Stimulated activated CD8-positive, alpha-beta memory T cell treated with anti-CD3 and anti-CD28 coated beads, Interleukin-15, amount 100 ng/mL, for 1 hour (primary cell): ENCODE measurements at places on chromosomes 16 and 17.

GRCh38 chr17:81101614-81102306, 63.5 kb upstream of the PVALEF start:
- DNase-seq = peak; percentile 72

DNA sequence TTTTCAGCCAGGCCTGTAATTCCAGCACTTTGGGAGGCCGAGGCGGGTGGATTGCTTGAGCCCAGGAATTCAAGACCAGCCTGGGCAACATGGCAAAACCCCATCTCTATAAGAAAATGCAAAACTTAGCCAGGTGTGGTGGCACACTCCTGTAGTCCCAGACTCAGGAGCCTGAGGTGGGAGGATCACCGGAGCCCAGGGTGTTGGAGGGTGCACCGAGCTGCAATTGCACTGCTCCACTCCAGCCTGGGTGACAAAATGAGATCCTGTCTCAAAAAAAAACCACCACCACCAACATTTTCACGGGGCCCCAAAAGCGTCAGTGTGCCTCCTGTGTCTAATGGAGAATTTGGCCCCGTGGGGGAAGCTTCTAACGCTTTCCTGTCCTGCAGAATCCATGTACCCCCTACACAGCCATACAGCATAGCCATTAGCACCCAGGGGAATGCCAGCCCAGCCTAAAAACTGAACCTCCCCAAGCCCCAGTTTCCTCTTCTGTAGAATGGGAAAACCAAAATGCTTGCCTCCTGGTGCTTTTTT, 22.2 kb upstream of the MAP3K14 start:
- DNase-seq = no peak

- DNase-seq = no peak
These were observed 18.6 kb downstream of the COG7 start for GRCh38 chr16:23434380-23434779.

DNA sequence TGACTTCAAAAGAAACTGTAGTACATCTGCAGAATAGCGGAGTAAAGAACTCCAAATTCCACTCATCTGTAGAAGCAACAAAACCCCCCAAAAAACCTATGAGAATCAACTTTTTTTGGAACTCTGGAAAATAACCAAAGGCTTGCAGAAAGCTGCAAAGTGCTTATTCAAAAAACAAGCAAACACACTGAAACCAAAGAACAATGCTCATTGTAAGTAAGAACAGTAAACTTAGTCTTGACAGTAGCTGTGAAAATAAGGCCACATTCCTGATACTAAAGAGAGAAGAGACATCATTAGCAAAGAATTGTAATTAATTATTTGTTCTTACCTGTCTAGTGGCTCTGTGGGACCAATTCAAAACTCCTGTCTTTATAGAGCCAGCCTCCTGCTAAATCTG, 534.3 kb upstream of the C16orf82 start:
- DNase-seq = no peak

DNA sequence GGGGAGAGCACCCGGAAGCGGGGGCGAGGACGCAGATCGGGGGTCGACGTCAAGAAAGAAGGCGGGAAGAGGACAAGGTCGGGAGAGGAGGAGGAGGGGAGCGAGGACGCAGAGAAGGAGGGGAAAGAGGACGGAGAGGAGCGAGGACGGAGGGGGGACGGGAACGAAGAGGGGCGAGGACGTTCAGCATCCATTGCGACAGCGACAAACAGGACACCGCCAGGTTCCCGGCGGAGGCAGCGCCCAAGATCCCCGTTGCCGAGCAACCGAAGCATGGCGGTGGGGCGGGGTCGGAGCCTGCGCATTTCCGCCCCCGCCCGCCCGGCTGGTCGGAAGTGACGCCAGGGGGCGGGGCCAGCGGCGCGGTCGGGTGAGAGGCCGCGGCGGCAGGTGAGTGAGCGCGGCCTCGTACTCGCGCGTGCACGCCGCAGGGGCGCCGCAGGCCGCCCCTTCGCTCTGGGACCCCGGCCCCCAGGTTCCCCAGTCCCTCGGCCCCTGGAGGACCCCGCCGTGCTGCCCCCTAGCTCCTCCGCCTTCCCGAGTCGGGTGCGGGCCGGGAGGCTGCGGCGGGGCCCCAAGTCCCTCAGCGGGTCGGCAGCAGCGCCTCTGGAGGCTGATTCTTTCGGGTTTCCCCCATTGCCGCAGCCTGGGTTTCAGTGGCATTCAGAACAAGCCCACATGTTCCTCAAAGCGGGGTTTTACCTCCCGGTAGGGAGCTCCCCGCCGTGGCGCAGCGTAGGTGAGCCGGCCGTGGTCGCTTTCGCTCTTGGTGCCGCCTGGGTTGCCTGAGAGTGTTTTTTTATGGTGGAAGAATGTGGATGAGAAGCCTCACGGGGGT, at the start of gene FAM234A:
Gene FAM234A (plus strand): TSS at position 354 of the 838 bp plus-strand sequence. CDS start 19,593 bp downstream, outside the sequence.
- DNase-seq = peak; percentile 82

- no peak for DNase-seq
These were observed 78.8 kb upstream of the CRHR1 start for GRCh38 chr17:45705123-45706009.

DNA sequence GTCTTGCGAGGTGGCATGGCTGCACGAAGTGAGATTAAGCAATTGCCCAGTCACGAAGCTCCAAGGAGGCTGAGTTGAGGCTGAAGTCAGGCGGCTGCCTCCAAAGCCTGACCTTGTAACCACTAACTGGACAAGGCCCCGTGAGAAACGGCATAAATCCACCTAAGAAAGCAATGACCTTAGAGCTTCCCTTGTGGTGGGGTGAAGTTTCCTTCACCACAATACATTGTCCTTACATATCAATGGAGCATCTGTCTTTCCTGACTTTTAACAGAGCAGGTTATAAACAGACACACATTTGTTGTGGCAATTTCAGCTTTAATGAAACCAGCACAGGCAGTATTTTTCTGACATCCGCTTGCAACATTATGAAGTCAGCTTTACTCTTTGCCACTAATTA, 2.5 kb upstream of the MED9 start:
- no peak for DNase-seq

DNA sequence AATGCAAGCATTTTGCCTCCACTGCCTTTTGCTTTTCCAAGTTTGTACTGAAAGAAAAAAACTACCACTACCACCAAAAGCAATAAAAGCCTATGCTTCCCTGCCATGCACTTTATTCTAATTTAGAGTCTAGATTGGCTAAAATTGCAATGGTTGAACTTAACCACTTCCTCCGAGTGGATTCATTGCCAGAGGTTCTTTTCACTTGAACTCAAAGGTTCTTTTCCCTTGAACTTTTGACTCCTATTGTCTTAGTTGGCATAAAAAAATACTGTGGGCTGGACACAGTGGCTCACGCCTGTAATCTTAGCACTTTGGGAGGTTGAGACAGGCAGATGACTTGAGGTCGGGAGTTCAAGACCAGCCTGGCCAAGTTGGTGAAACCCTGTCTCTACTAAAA, 319.8 kb upstream of the GOT2 start:
- DNase-seq = no peak

- no peak for DNase-seq
These were observed 2.7 kb downstream of the NLRP1 start for GRCh38 chr17:5581655-5582054.

- no peak for DNase-seq
These were observed 83.5 kb upstream of the RPL38 start for GRCh38 chr17:74119965-74120364.

DNA sequence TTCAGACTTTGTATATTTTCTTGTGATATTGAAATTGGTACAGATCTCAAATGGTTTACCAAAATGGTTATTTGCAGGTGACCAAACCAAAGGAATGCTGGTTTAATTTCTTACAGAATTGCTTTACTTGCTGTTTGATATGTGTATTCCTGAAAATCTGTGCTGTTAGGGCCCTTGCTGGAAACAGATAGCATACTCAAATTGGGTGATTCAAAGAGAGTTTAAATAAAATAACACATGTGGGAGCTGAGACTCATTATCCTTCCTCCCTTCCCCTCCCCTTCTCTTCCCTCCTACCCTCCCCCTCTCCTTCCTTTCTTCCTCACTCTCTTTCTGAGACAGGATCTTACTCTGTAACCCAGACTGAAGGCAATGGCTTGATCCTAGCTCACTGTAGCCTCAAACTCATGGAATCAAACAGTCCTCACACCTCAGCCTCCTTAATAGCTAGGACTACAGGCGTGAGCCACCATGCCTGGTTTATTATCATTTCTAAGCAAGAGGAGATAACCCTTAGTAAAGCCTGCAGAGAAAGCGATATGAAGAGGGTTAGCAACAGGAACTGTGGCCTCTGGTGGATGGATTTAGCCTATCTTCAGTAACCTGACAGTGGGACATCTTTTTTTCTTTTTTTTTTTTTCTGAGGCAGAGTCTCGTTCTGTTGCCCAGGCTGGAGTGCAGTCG, 141.9 kb downstream of the BCAS3 start:
- DNase-seq = no peak

DNA sequence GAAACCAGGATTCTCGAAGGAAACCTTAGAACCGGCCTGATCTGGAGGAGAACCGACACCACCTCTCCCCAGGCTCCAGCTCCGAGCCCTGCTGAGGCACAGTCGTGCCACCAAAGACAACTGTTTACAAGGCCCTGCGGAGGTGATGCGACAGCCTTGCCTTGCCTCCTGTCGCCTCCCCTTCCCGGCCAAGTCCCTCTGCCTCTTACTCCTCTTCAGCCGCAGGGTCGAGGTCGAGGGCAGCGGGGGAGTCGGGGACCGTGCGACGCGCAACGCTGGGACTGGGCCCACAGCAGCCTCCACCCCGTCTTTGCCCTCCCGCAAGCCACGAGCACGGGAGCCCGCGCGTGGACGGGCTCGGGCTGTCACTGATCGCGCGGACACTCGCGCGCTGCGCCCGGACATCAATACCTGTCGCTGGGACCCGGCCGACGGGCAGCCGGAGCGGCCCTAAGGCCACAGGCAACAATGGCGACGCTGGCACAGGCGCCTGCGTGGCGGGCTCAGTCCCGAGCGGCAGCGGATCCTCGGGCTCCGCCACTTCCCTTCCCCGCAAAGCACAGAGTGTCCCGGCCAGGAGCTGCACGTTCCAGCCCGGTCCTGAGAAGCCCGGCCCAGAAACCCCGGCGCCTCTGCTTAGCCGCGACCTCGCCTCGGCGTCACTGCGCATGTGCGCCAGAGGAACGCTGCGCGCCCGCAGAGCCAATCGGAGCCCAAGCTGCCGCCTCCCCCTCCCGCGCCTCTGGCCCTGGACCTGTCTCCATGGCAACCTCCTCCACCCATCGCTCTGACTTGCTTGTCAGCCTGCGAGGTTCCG, at the start of gene ZNF287:
Gene ZNF287 (minus strand): TSS at position 664 of the 817 bp plus-strand sequence. CDS start 1,473 bp downstream, outside the sequence.
- DNase-seq = peak; percentile 83

GRCh38 chr16:4246777-4247459, 5.0 kb upstream of the SRL start:
- no peak for DNase-seq

- DNase-seq = no peak
These were observed 5.4 kb upstream of the ZNF423 start for GRCh38 chr16:49861299-49861698.

- DNase-seq = no peak
These were observed 13.8 kb upstream of the WFIKKN1 start for GRCh38 chr16:616733-617586.

- DNase-seq = no peak
These were observed 46.4 kb downstream of the CNGB1 start for GRCh38 chr16:57924514-57924913.

- DNase-seq = no peak
These were observed 103.8 kb downstream of the CEP112 start for GRCh38 chr17:66088173-66088572.

- no peak for DNase-seq
These were observed 158.9 kb upstream of the NOL11 start for GRCh38 chr17:67558740-67559380.

GRCh38 chr16:64381979-64382378, 739.9 kb downstream of the CDH11 start:
- no peak for DNase-seq
